ENCODE measurements at places on chromosomes 6 and 20. TPM values are rescaled to one million over a fixed set of nuclear protein-coding genes. Genes with fewer than 3 reads are reported as not detected.

DNA sequence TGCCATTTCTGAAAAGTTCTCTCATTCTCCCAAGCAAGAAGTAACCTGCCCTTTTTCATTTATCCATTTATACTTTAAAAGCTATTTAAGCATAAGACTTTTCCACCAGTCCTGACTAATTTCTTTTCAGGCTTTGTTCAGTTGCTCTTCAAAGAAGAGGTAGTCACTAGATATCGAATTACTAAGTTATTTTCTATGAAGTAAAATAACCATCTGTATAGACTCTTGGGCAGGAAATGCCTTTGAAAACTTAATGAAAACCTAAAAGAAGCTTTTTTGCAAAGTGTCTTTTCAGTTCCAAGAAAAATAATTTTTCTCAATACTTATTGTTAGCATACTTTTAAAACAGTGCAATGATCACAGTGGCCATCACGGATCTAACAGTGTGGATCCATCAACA lies 31.3 kb upstream of the LAMP5 start:
- H3K27ac ChIP-seq: no peak overlapping the region
- no peak overlapping the region for H3K4me3 ChIP-seq
- no peaks in the 10 kb centered on the region for H3K4me1 ChIP-seq
- H3K27me3 ChIP-seq: no peaks in the 10 kb centered on the region

DNA sequence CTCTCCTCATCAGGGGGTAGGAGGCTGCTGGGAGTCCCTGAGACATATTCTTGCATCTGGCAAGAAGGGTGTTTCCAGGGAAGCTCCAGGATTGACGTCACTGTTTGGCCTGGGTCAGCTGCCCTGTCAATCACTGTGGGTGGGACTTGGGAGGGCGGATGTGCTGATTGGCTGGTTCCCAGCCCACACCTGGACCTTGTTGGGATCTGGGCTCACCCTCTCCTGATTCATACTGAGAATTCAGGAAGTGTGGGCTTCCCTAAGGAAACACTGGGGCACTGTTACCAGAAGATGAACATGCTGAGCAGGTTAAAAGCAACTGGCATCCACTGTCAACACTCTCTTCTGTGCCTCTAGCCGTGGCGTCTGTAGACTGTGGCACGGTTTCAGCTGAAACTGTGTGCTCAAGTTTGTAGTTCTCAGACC lies 36.5 kb downstream of the CDH26 start:
- H3K27ac ChIP-seq: no peak overlapping the region
- peaks cover 35% of the 10 kb centered on the region for H3K36me3 ChIP-seq
- peaks cover 10% of the 10 kb centered on the region for H3K4me1 ChIP-seq
- H3K4me3 ChIP-seq: no peak overlapping the region

GRCh38 chr6:46015119-46015968 lies at the start of gene CLIC5:
Gene CLIC5 (minus strand): TSS chr6:46015860. CDS start chr6:46015542, 318 bp downstream.
- peak; percentile 24 for DNase-seq
- no peaks in the 10 kb centered on the region for H3K36me3 ChIP-seq
- peaks cover 52% of the 10 kb centered on the region for H3K4me1 ChIP-seq
- H3K4me3 ChIP-seq: peak within 1 kb of the TSS; percentile 89
- H3K27ac ChIP-seq: peak within 1 kb of the TSS; percentile 62

GRCh38 chr6:13296536-13296997 lies 31.8 kb downstream of the TBC1D7 start:
- no peaks in the 10 kb centered on the region for H3K4me1 ChIP-seq
- H3K27ac ChIP-seq: no peak overlapping the region
- H3K4me3 ChIP-seq: no peak overlapping the region
- DNase-seq: no peak

GRCh38 chr20:48283470-48284110 lies 498.3 kb upstream of the SULF2 start:
- no peaks in the 10 kb centered on the region for H3K4me1 ChIP-seq
- H3K27ac ChIP-seq: no peak overlapping the region
- H3K36me3 ChIP-seq: no peaks in the 10 kb centered on the region
- no peak for DNase-seq
- no peak overlapping the region for H3K4me3 ChIP-seq

DNA sequence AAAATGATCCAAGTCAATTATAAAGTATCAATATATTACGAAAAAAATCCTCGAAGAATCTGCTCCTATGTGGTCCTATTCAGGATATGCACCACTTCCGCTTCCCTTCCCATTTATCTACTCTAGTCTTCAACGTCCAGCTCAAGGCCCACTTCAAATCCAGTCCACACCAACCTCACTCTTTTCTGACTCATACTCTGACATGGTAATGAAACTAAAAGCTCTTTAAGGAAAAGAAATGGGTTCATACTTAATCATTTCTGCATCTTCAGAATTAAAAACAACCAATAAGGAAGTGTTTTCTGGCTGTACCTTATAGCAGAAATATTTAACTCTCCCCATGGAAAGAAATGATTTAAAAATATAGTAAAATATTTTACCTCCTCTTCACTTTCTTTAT lies 15.1 kb downstream of the DEK start:
- no peak for DNase-seq
- peaks cover 27% of the 10 kb centered on the region for H3K4me1 ChIP-seq
- peaks cover 38% of the 10 kb centered on the region for H3K36me3 ChIP-seq
- no peak overlapping the region for H3K27ac ChIP-seq

DNA sequence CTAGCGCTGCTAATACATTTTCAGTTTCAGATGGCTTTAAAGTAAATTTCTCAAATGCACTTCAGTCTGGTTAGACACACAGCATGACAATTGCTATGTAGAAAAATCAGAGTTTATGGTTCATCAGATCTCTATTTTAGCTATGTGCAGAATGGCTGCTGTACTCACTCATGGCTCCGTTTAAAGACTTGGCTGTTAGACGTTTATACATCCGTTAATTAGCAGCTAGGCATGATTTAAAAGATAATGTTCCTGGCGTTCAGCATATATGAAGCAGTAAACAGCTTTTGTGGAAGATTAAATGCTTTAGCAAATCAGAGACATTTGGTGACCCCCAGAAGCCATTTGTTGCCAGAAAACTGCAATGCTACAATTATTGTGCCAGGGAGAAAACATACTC lies 350.0 kb upstream of the MANEA start:
- DNase-seq: no peak
- no peak overlapping the region for H3K27ac ChIP-seq
- H3K27me3 ChIP-seq: no peaks in the 10 kb centered on the region
- H3K4me1 ChIP-seq: no peaks in the 10 kb centered on the region

DNA sequence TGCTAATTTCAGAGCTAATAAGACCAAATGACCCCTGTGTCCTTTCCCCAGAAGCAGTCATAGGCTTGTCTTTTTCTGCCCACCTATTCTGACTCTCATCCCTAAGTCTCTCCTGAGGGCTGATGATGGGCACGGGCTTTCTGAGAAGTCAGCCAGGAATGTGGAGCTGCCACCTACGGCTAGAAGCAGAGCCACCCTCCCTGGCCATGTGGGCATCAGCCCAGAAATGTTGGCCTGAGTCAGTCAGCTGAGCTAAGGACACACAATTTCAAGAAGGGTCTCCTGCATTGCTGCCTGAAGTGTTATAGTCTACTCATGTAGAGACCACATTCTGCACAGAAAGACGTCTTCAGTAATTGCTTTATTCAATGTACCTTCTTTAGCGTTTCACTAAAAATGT lies 17.1 kb downstream of the MYLIP start:
- H3K4me1 ChIP-seq: peaks cover 98% of the 10 kb centered on the region
- H3K27ac ChIP-seq: peak overlapping the region; percentile 53
- peaks cover 66% of the 10 kb centered on the region for H3K36me3 ChIP-seq
- no peak overlapping the region for H3K4me3 ChIP-seq

- peak overlapping the region; percentile 10 for H3K27ac ChIP-seq
- H3K36me3 ChIP-seq: peaks cover 3% of the 10 kb centered on the region
- H3K27me3 ChIP-seq: no peaks in the 10 kb centered on the region
- no peak overlapping the region for H3K4me3 ChIP-seq
- no peak for DNase-seq
- H3K4me1 ChIP-seq: peaks cover 25% of the 10 kb centered on the region
Measured at GRCh38 chr6:35674594-35674993, 14.1 kb downstream of the FKBP5 start.

GRCh38 chr6:52389264-52389625 lies 27.3 kb downstream of the PAQR8 start:
- H3K27ac ChIP-seq: peak overlapping the region; percentile 82
- no peak for DNase-seq
- peak overlapping the region; percentile 89 for H3K4me3 ChIP-seq
- peaks cover 4% of the 10 kb centered on the region for H3K27me3 ChIP-seq

GRCh38 chr6:132969196-132969595 lies 154.8 kb downstream of the RPS12 start:
- H3K4me1 ChIP-seq: no peaks in the 10 kb centered on the region
- no peaks in the 10 kb centered on the region for H3K36me3 ChIP-seq
- H3K27me3 ChIP-seq: no peaks in the 10 kb centered on the region
- H3K27ac ChIP-seq: no peak overlapping the region
- no peak overlapping the region for H3K4me3 ChIP-seq

DNA sequence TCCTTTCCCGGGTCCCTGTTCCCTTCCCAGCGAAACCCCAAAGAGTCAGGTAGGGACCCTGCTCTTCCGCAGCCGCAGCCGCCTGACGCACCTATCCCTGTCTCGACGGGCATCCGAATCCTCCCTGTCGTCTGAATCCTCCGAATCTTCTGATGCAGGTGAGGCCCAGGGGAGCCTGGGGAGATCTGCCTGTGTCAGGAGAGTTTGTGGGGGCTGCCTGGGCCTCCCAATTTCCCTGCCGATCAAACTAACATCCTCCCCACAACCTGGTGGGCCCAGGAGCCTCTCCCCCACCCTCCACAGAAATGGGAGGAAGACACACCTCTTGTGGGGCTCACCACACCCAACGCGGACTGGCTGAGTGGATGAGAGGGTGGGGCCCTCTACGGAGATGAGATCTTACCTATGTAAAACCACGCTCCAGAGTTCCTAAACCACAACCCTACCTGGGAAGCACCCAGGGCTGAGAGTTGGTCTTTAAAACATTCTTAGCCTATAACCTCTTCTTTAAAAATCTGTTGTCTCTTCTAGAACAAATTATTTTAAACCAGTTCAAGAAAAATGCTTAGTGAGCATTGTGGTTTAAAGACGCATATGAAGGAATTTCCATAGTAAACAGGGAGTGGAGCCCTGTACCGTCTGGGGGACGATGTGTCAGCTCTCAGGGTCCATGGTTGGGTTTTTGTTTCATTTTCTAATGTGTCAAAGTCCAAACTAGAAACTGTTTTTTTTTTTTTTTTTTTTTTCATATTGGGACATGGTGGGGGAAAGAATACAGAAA lies 1.7 kb downstream of the CDC25B start:
- H3K4me1 ChIP-seq: peaks cover 57% of the 10 kb centered on the region
- peak; percentile 53 for DNase-seq
- peak overlapping the region; percentile 87 for H3K27ac ChIP-seq
- H3K4me3 ChIP-seq: peak overlapping the region; percentile 97
- H3K36me3 ChIP-seq: peaks cover 14% of the 10 kb centered on the region
- peaks cover 11% of the 10 kb centered on the region for H3K27me3 ChIP-seq

- H3K4me1 ChIP-seq: no peaks in the 10 kb centered on the region
- no peaks in the 10 kb centered on the region for H3K27me3 ChIP-seq
- H3K36me3 ChIP-seq: no peaks in the 10 kb centered on the region
Measured at GRCh38 chr20:17083738-17084137, 143.1 kb upstream of the PCSK2 start.

DNA sequence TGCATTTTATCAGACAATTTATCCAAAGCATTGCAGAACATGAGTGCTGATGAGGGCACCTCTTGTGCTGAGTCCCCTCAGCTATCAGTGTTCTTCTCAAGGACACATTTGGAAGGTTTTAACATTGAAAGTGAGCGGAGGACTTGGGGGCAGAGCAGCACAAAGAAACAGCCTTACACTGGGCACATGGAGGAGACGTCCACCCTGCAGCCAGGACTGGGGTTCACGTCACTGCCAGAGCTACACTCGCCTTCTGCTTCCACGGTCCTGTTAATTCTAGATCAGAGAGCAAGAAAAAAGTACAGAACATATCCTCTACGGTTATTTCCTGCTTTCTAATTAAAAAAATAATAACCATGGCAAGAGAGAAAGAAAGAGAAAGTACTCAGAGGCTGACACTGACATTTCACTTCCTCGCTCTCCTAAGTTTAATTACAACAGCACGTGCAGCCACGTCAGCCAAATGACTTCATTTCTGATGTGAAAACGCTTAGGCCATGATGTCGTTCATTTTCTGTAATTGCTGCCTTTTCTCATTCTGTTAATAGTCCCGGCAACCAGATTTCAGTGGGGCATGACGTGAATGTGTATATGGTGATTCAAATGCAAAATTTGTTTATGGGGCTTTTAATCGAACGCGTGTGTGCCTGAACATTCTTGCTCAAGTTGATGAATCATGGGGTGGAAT lies 5.1 kb downstream of the PRND start:
- peak overlapping the region; percentile 88 for H3K27ac ChIP-seq
- H3K36me3 ChIP-seq: no peaks in the 10 kb centered on the region
- H3K4me3 ChIP-seq: peak overlapping the region; percentile 81
- H3K27me3 ChIP-seq: no peaks in the 10 kb centered on the region
- H3K4me1 ChIP-seq: peaks cover 12% of the 10 kb centered on the region

GRCh38 chr6:157211603-157212455 lies 111.5 kb downstream of the TMEM242 start:
- no peak overlapping the region for H3K4me3 ChIP-seq
- peaks cover 6% of the 10 kb centered on the region for H3K36me3 ChIP-seq
- DNase-seq: no peak
- H3K27ac ChIP-seq: no peak overlapping the region

DNA sequence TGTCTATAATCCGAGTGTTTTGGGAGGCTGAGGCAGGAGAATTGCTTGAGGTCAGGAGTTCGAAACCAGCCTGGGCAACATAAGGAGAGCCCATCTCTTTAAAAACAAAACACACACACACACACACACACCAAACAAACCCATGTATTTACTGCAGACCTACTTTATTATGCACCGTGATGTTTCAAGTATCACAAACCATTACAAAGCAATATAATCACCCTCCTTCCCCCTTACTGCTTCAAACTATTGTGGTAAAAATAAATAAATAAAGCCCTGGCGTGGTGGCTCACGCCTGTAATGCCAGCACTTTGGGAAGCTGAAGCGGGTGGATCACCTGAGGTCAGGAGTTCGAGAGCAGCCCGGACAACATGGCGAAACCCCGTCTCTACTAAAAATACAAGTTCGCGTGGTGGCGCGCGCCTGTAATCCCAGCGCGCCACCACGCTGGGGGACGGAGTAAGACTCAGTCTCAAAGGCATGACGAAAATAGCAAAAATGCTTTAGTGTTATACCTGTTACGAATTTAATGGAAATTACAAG lies 1.5 kb downstream of the TBCC start:
- peaks cover 13% of the 10 kb centered on the region for H3K27me3 ChIP-seq
- peak overlapping the region; percentile 99 for H3K4me3 ChIP-seq
- H3K36me3 ChIP-seq: peaks cover 12% of the 10 kb centered on the region
- peak overlapping the region; percentile 100 for H3K27ac ChIP-seq
- DNase-seq: no peak

DNA sequence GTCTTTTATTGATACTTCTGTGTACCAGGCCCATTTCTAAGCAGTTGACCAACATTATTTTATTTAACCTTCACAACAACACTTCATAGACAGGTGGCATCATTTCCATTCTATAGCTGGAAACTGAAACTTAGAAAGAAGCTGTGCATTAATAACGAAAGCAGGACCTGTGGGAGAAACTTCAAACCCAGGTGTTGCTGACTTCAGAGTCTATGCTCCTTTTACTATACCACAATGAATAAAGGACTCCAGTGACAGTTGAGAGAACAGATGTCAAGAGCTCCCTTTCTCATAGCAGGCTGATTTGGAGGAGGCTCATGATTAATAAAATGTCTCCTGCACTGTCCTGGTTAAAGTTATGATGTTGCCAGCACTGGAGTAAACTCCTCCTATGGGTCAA lies 56.6 kb upstream of the POU3F2 start:
- H3K4me3 ChIP-seq: no peak overlapping the region
- H3K27ac ChIP-seq: no peak overlapping the region
- peaks cover 6% of the 10 kb centered on the region for H3K27me3 ChIP-seq
- H3K4me1 ChIP-seq: no peaks in the 10 kb centered on the region

The TGM3 gene
- not detected for polyA plus RNA-seq

The RAET1L gene
- not detected for polyA plus RNA-seq

The PSORS1C1 gene
- not detected for polyA plus RNA-seq

The NRSN2 gene
- polyA plus RNA-seq: 7.1 TPM

The AVP gene
- not detected for polyA plus RNA-seq

The BPIFB2 gene
- polyA plus RNA-seq: not detected

All from immature natural killer cell (primary cell).